ENCODE measurements at places on chromosomes 12 and 14.

DNA sequence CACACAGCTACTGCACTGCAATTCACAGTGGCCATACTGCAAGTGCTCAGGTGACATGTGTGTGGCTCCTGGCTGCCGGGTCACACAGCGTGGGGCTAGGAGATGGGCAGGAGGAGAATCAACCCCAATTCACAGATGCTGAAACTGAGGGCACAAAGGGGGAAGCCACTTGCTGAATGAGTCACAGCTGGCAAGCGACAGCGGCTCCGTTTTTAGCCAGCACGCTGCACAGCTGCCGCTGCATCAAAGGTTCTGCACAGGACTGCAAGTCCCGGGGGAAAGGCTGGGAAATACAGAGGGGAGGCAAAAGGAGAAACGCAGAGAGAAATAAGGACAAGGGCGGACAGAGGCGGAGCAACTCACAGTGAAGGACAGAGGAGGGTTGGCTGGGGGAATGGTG, 57.9 kb downstream of the KDM2B start:
- DNase-seq, result no peak

DNA sequence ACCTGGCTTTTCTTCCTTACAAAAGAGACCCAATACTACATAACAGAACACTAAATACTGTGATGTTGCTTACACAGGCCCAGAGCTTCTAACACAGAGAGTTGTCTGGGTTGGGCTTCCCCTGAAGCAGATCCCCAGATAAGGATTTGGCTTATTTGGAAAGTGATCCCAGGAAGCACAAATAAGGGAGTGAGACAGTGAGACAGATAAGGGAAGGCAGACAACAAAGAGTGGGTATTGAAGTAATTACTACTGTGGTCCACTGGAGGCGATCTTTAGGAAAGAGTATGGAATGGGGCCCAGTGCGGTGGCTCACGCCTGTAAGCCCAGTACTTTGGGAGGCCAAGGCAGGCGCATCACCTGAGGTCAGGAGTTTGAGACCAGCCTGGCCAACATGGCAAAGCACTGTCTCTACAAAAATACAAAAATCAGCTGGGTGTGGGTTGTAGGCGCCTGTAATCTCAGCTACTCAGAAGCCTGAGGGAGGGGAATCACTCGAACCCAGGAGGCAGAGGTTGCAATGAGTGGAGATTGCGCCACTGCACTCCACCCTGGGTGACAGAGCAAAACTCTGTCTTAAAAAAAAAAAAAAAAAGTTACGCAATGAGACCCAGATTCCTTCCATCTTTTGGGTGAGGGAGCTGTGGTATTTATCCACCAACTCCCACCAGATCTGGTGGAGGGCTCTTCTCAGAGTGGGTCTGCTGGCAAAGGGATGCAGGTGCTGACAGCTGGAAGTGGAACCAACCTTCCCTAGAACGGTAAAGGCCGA, 10.2 kb upstream of the C12orf43 start:
- DNase-seq, result no peak

DNA sequence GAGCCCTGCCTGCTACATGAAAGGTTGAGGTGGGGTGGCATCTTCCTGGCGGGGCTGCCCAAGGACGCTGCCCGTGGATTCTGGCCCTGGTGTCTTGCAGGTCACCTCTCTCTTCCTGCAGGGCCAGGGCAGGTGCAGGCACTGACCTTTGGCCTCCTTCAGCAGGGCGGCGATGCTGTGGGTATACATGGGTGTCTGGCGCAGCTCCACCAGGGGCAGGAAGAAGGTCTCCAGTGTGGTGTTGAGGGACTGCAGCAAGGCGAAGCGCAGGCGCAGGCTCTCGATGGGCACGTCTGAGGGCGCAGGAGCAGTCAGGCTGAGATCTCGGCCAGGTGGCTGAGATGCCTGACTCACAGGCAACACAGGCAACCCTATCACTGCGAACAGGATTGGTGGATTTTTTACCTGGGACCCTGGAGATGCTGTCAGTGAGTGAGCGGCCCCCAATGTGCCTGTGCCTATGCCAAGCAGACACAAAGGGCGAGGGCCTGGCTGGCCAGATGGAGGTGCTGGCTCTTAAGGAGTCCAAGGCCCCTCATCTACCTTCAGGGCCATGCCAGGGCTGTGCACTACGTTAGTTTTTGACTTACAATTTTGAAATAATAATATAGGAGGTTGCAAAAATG, 45.7 kb downstream of the TRAFD1 start:
- DNase-seq, result no peak

GRCh38 chr14:24911324-24912109, 138.4 kb downstream of the STXBP6 start:
- no peak for DNase-seq

DNA sequence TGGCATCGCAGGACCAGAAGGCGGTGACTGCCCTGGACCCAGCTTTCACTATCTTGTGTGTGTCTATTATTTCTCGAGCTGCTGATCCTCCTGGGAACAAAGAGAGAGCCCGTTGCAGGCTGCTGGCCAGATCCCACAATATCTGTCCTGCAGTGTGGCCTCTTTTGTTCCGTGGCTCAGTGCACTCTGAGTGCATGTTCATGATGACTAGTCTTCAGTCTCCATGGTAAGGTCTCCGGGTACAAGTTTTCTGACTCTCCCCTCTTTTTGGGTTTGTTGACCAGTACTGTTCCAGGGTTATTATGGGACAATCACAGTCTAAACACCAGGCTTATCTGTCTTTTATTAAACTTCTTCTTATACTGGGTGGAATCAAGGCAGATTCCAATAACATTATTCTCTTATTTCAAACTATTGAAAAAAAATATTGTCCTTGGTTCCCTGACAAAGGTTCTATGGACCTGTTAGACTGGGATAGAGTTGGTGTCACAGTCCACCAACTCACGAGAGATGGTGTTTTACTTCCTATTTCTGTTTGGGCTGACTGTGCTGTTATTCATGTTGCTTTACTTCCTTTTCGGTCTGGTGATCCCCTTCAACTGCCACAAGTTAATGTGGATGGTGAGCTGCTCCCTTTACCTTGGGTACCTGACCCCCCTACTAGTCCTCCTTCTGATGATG, 192.9 kb upstream of the ALG10B start:
- no peak for DNase-seq

DNA sequence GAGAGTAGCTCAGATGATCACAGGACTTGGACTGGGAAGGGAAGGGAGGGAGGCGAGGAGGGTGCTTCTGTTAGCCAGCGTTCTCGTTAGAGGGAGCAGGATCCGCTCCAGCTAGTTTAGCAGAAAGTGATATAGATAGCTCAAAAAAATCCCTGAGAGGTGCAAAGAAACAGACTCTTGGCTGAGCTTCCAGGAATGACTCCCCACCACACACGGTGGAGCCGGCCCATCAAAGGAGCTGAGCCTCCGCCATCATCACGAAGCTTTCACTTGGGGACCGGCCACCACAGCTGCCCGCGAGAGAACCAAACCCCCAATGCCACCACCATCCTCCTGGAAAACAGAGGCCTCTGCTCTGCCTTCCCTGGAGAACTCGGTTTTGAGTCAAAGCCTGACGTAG, 124.6 kb upstream of the BCL2L14 start:
- DNase-seq, result no peak

GRCh38 chr14:98931911-98932310, 340.1 kb downstream of the BCL11B start:
- DNase-seq, result no peak

- DNase-seq, result no peak
Observed at GRCh38 chr12:53500142-53500775, 824 bp upstream of the TARBP2 start.

DNA sequence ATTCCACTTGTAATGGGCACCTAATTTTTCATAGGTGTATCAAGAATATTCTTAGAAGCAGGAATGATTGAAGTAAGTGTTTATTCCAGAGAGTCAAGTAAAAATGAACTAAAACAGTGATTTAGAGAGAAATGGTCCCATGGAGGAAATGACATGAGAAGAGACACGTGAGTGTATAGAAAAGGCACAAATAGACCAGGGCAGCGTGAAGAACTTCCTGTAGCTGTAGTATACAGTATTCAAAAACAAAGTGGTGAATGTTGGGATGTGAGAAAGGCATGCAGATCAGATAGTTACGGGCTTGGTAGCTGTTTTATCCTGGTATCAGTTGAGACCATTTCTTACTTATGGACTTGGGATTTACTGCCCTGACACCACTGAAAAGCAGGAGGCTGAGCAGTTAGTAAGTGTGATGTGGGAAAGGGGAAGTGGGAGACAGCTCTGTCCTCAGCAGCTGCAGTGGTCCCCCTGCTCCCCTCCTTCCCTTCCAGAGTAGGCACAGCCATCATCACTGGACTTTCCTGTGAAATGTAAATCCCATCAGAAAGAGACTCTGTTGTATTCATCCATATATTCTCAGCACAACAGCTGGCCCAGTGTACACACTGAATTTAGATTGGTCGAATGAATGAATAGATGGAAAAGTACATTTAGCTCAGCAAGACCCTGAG, 16.8 kb upstream of the TESPA1 start:
- DNase-seq, result no peak

- no peak for DNase-seq
Observed at GRCh38 chr12:120514002-120514401, 15.0 kb downstream of the COQ5 start.

GRCh38 chr12:93195511-93195910, 182.2 kb upstream of the NUDT4 start:
- no peak for DNase-seq

GRCh38 chr14:81345781-81346180, 54.3 kb downstream of the STON2 start:
- no peak for DNase-seq

DNA sequence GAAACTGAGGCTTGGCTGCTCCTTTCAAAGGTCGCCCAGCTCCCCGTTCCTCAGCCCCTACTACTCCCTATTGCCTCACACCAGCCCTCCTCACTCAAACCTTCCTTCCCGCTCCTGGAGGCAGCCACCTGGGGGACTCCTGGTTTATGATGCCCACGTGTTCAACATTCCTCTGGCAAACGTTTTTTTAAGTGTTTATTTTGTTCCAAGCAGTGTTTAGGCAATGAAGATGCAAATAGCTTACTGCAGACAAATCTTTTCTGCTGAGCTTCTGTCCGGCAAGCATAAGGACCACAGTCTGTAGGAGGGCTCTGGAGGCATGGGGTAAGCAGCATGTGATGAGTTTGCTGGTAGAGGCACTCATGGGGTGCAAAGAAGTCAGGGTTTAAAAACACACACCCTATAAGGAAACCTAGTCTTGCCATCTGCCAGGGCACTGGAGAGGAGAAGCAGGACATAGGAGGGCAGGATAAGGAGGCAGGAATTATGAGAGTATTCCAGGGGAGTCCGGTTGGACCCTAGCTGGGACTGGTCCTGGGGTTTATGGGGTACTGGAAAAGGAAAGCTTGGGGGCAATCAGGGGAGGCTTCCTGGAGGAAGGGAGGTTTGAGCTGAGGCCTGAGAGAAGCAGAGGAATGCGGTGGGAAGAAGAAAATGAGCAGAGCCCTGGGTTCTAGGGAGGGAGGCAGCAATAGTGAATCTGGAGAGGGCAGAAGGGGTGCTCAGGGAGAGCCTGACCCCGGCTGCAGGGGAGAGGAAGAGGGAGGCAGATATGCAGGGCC, 123.3 kb downstream of the NCOR2 start:
- no peak for DNase-seq

DNA sequence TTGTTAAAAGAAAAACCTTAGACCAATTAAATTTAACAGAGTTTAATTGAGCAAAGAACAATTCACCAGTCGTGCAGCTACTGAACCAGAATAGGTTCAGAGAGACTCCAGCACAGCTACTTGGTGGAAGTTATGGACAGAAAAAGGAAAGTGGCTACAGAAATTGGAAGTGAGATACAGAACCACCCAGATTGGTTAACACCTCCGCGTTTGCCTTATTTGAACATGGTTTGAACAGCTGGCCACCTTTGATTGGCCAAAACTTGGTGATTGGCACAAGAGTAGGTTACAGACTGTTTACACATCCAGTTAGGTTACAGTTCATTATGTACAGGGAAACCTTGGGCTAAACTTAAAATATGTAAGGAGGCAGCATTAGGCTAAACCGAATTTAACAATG, 54.9 kb downstream of the SRGAP1 start:
- no peak for DNase-seq

- no peak for DNase-seq
Observed at GRCh38 chr12:84661786-84662185, 250.8 kb downstream of the SLC6A15 start.

GRCh38 chr12:118855858-118856257, 125.5 kb upstream of the SRRM4 start:
- no peak for DNase-seq

GRCh38 chr12:108649669-108650068, 16.0 kb upstream of the SELPLG start:
- DNase-seq, result no peak

DNA sequence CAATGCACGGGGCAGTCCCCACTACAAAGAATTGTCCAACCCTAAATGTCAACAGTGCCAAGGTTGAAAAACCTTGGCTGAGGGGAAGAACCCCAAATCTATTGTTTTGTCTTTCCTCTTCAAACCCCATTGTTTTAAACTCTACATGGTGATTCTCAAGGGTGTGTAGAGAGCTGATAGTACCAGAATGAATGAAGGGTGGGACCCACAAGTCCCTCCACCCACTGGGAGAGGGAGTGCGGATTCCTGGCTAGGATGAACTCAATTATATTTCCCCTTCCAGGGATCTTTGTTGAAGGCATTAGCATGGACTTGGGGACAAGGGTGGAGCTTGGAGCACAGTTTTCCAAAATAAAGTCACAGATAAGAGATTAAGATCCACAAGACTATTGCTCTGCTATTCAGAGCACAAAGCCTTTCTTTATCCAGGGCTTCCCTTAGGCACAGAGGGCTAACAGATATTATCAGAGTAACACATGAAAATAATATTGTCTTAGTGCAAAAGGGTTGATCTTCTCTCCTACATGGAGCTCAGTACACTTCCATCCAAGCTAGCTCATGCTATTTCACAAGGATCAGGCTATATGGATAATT, 755.1 kb upstream of the TBX3 start:
- DNase-seq, result no peak

GRCh38 chr12:3107071-3107583, 29.9 kb downstream of the TSPAN9 start:
- DNase-seq, result no peak

All from iPS-NIHi11 (cell line).